CD4-positive, alpha-beta memory T cell (primary cell): ENCODE measurements at places on chromosomes 5 and 9. TPM values are rescaled to one million over a fixed set of nuclear protein-coding genes. Genes with fewer than 3 reads are reported as not detected.

DNA sequence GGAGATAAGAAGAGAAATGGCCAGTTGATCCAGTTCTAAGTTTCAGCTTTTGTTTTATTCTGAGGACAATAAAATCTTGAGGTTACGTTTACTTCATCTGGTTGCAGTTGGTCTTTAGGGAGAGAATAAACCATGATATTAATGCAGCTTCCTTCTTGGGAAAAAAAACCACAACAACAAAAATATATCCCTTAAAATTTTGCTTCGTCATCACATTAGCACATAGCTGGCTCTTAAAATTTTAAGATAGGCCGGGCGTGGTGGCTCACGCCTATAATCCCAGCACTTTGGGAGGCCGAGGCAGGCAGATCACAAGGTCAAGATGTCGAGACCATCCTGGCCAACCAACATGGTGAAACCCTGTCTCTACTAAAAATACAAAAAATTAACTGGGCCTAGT, 86.4 kb downstream of the EQTN start:
- DNase-seq, result no peak

DNA sequence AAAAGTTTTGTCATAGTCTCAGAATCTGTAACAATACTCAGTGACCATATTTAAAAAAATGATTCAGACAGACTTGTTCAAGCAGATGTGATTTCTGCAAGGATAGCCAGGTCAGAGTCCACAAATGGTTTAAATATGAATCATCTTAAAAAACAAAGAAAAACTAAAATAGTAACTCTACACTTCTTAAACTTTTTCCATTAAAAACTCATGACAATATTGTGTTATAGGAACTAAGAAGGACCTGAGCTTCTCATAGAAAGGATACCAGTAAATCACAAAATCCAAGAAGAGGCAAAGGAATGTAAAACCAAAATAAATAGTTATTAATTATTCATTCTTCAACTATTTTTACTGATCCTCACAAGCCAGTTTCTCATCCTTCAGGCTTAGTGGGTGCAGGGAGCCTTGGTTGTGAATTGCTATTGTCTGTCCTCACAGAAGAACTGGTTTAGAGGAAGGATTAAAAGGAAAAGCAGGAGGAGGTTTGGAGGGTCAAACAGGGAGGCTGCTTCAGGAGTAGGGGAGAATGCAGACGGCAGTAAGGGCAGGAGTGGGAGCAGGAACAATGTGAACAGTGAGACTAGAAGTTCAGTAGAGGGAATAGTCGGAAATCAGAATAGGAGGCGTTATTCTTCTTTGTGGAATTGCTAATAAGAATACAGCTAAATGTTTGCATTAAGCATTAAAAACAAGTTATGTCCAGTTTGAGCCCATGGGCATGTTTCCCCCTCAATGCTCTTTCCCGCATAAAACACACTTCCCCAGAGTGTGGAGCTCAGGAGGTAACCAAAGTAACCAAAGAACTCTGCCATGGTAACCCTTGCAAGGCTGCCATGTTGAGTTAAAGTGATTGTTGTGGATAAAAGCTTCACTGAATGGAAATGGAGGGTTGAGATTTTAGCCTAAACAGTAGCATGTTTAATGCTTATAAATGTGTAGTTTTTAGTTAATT, 110.7 kb downstream of the CCDC192 start:
- DNase-seq, result no peak

- DNase-seq, result no peak
Observed at GRCh38 chr5:8561854-8562253, 692.9 kb downstream of the MTRR start.

- DNase-seq, result no peak
Observed at GRCh38 chr9:112884721-112885120, 6.0 kb downstream of the SLC46A2 start.

DNA sequence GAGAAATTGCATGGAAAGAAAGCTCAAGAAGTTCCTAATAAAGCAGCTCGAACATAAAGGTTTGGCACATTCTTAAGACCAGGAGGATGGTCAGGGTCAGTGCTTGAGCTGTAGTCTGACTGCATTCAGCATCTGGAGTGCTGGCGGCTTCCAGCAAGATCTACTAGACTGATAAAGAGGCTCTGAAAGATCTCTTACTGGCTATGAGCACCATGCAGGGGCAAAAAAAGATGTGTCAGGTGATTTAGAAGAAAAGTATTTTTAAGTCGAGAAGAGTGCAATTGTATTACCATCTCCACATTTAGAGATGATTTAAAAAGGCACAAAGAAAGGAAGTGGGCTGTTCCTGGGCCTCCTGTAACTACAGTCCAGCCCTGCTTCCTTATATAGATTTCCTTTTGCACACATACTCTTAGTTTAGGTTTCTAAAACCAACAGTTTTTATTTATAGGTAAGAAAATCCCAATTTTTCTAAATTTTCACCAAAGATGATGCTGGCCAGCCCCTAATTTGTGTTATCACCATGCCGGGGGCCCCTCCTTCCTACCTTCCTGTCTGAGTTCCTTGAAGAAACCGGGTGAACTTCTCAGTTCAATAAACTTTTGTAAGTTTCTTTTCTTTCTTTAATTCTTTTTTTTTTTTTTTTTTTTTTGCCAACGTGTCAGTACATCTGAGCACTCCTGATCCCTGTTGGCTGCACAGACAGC, 65.9 kb upstream of the PLPP1 start:
- DNase-seq, result no peak

The KIAA1958 gene
- total RNA-seq, result 5.1 TPM
